Hematopoietic multipotent progenitor cell treated with erythropoietin and hydrocortisone succinate and interleukin-3 and kit ligand, for 8 days (in vitro differentiated cells): ENCODE measurements at places on chromosomes 7 and 10.

- DNase-seq: no peak
These were observed 29.0 kb upstream of the MPP7 start for GRCh38 chr10:28331841-28332240.

DNA sequence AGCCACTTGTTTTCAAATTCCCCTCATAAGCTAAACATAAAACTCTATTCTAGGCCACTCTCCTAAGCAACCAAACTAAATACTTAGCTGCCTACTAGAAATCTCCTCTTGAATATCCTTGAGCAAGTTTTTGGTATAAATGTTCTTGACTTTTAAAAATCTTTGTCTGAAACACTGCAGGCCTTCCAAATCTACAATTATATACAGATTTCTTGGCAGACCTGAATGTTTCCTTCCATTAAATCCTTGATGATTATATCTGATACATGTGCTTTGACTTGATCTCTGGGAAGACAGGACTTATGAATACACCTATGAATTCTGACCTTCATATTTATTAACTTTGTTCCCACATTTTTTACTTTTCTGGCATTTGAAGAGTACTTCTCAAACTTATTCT lies 314.5 kb downstream of the CACNA2D1 start:
- no peak for DNase-seq

DNA sequence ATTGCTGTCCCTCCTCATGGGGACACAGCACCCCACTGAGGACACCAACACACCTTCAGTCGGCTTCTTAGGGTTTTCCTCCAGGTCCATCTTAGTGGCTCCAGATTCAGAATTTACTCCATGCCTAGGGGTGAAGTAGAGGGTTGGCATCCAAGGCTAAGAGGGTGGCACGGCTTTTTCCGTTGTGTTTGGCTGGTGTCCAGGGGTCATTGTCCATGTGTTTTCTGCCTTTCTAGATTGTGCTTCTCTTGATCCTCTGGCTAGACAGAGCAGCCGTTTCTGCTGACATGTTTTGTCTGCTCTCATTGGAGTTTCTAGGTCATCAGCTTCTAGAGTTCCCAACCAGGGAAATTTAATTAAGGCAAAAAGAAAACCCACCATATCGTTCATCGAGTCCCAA lies 291.6 kb upstream of the CELF2 start:
- DNase-seq: no peak

DNA sequence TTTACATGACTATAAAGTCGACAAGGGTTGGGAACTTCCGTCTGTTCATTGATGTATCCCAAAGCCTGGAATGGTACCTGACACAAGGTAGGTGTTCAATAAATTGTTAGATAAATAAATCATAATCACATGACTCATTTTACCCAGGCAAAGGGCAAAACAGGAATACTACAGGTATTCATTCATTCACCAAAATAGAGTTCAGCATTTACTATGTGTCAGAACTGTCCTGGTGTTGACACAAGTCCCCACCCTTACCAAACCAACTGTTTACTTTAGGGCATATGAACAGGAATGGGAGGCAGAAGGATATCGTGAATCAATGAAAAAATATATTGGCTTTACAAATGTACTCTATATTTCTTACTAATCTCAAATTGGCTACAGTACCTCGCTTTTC lies 666 bp upstream of the YAE1 start:
- no peak for DNase-seq

GRCh38 chr7:67705850-67706249 lies 709.2 kb downstream of the TYW1 start:
- DNase-seq: no peak

DNA sequence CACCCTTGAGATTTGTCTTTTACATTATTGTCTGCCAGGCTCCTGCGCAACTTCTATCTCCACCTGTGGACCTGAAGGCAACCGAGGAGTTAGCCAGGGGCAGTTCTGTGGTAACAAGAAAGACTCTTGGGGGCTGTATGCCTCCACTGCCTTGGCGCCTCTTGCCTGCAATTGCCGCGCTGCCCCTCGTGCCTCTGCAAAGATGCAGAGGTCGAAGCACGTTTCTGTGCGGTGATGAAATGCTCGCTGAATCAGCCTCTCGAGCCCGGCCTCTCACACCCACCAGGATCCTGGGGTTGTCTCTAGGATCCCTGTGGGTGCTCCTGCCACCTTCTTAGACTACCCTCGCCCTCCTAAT lies 486 bp upstream of the LHFPL3 start:
- DNase-seq: no peak

DNA sequence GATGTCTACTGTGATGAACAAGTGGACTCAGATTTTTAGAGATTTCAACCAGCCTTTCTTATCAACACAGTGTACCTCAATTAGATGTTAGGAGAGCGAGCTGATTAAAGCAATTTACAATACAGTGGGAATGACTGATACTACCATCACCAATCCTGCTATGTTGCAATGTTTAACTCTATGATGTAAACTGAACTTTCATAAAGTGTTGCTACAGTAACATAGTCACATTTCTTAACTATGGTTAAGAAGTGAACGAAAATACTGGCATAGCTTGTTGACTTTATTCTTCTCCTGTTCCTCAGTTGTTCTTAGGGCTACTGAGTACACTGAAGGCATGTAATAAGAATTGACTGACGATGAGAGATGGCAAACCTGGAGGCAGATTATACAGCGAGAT lies 139.8 kb downstream of the MYOF start:
- no peak for DNase-seq

DNA sequence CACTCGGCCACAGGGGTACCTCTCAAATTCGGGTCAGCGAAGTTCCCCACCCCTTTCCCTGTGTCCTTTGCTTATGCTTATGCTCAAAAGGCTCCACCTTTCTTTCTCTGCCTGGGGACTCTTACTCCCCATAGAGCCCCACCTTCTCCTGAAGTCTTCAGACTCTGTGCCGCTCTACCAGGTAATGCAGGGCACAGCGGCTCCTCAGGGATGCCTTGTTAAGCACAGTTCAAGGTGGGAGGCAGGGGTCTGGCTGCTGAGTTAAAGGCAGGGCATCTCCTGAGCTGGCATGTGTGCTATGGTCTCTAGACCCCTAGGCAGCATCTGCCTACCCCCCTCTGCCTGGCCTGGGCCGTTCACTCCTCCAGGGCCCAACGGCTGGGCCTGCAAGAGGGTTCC lies 3.0 kb upstream of the CXCL12 start:
- DNase-seq: no peak

DNA sequence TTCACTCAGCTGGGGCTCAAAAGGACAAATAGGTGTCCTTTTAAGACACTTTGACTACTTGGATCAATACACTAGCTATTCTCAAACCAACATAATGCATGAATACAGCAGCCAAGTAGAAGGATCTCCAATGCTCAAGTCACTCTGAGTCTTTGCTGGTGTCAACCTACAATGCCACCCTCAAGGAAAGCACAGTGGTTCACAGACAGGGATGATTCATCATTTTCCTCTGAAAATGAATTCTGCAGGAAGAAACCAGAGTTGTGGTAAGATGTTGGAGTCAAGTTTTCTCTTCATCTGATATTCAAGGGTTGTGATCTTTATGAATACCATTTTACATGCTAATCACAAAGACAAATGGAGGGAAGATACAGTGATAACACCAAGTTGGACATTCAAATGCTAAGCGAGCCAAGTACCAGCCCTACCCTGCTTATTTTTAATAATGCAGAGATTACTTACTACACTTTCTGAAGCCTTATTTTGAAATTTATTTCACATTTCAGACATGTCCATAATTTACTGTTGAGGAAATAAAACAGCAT lies 143.1 kb upstream of the FGFR2 start:
- DNase-seq: no peak

GRCh38 chr10:96222441-96222840 lies 48.9 kb downstream of the BLNK start:
- DNase-seq: no peak

GRCh38 chr7:111053035-111053434 lies 37.9 kb upstream of the LRRN3 start:
- DNase-seq: no peak

DNA sequence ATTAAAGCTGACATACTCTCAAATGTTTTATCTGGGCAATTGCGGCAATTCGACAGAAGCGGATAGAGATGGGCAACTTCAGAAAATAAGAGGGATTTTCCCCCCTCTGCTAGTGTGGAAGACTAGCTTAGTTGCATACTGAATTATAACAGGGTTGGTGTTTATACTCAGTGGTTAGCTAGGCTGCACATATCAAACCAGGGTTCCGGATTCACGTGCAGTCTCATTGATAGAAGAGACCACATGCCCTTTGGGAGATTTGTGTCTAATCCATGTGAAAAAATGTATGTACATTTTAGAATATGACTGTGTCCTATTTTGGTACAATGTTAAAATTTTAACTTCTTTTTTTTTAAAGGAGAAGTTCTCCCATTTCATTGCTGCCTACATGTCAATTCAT lies 136.9 kb upstream of the FZD1 start:
- DNase-seq: no peak

DNA sequence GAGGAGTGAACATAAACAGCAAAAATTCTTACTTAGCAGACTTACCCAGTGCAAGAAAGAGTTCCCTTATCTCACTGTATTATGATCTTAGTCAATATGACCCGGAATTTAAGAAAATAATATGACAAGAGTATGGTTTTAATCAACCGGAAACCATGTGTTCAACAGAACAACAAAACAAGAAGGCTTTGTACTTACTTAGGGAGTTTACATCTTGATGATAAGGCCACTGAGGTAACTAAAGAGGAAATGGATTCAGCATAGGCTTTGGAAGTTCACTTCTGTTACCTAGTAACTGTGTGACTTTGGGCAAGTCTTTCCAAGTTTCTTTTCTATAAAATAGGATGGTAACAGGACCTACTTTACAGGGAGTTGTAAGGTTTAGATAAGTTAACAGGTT lies 7.4 kb upstream of the FAS start:
- DNase-seq: no peak

- no peak for DNase-seq
These were observed 21.7 kb upstream of the ADRB1 start for GRCh38 chr10:114021717-114022680.

GRCh38 chr7:31669461-31669860 lies 17.6 kb upstream of the PPP1R17 start:
- DNase-seq: no peak

DNA sequence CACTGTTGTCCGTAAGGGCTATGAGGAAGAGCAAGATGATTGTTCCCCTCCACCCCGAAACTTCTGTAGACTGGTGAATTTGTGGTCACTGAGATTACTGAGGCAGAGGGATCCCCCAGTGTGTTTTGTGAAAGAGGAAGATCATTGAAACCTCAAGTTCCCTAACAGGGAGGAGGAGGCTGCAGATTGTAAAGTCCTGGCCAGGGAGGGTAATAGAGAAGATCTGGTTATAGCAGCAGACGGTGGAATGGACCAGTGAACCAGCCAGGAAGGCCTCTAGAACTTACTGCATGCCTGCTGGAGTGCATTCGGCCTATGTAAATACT lies 31.1 kb downstream of the LMTK2 start:
- DNase-seq: peak; percentile 7

DNA sequence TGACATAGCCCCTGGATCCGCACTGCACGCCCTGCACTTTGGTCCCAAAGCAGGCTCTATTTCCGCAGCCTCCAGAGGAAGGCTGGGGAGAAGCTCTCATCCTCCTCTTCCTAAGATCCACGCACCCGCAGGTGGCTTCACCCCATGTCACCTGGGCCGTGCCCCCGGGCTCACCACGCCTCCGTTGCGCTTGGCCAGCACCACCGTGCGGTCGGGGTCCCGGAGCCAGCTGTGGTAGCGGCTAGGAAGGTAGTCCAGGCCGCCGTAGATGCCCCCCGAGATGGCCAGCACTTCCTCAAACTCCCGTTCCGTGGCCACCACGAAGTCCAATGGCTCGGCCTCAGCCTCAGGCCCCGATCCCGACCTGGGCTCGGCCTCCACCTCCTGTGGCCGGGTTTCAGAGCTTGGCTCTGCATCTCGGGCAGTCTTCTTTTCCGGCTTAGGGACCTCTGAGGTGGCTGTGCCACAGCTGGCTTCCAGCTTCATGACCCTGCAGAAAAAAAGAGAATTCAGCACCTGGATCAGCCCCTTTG lies 5.7 kb downstream of the NAT16 start:
- no peak for DNase-seq
